ENCODE measurements at places on chromosomes 1 and 21.
A peak's percentile ranks its signal among the peaks of the same experiment; 100 is the strongest.

DNA sequence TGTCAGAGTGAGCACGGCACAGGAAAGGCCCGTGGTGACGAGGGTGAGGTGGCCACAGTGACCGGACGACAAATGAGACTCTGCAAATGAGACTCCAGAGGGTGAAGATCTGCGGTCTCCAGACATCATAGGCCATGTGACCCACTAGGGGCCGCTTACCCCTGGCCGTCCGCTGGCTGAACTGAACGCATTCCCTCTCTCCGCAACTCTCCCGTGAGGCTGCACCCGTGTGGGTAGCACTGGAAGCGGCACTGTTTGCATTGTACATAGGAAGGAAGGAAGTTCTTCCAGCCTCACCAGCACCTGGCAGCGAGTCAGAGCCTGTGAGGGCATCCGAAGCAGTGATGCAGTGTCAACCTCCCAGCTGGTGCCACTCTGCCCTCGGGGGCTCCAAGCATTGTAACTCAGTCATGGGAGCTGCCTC is 23.6 kb upstream of the SPSB1 start:
- no peak for DNase-seq

DNA sequence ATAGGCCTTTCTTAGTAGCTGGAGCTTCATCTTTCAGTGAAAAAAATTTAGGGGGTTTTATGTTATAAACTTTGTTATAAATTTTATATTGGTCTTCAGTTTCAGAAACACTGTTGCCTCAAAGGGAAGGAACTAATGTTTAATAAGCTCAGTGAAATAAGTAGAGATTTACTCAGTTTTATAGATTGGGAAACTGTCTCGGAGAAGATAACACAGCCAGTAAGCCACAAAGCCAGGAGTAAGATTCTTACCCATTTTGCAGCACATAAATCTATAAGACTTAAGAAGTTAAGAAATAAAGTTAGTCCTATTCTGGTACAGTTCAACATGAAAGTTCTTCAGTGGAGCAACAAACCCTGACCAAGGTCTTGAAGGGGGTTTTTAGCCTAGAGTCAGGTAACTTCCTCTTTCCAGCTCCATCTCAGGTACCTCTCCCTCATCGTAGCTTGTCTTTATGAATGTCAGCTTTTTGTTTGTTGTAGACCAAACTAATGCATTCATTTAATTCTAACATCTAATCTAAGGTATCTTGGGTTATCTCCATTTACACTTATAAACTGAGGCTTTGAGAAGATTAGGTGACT is 3.3 kb downstream of the KPNA6 start:
- DNase-seq, result no peak

DNA sequence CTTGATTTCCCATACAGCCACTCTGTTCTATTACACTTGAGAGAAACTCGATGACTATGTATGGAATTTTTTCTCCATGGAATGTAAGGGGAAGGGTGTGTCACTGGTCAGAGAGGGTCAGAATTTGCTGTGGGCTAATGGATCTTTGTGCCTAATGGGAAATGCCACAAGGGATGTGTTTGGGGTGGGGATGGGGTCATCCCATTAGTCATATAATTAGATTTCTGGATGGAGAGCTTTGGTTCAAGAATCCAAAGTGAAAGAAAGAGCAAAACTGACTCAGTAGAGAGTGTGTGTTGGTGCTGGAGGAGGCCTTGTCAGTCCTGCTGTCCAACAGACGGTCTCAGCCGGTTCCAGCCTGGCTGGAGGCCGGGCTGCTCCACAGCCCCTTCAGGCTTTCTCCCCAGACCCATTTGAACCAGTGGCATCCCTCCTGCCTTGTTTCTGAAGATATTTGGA is 86.4 kb downstream of the LAMC2 start:
- no peak for DNase-seq

GRCh38 chr21:45364468-45365185 is 40.3 kb upstream of the COL18A1 start:
- DNase-seq, result no peak

- DNase-seq, result no peak
These were observed 71.4 kb upstream of the RAB4A start for GRCh38 chr1:229199261-229200243.

GRCh38 chr1:8780405-8780804 is 37.0 kb downstream of the RERE start:
- no peak for DNase-seq

- no peak for DNase-seq
These were observed 856 bp downstream of the LHX9 start for GRCh38 chr1:197917805-197918651.

GRCh38 chr1:206010060-206010459 is 6.9 kb upstream of the RAB7B start:
- no peak for DNase-seq

DNA sequence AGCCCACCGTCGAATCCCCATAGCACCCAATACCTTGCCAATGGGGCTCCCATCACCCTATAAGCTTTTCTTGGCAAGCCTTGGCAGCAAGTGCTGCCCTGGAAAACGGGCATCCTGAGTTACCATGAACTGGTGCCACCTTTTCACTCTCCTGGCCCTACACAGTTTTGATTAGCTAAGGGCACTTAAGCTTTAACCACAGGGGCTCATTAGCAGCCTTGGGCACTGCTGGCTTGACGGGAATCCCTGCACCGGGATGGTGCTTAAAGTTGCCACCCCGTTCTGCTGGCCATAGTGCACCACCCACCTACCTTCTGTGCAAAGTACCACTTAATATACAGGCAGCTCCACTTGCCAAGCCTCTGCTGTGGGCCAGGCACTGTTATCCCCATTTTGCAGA is 13.7 kb downstream of the PARS2 start:
- DNase-seq, result no peak

DNA sequence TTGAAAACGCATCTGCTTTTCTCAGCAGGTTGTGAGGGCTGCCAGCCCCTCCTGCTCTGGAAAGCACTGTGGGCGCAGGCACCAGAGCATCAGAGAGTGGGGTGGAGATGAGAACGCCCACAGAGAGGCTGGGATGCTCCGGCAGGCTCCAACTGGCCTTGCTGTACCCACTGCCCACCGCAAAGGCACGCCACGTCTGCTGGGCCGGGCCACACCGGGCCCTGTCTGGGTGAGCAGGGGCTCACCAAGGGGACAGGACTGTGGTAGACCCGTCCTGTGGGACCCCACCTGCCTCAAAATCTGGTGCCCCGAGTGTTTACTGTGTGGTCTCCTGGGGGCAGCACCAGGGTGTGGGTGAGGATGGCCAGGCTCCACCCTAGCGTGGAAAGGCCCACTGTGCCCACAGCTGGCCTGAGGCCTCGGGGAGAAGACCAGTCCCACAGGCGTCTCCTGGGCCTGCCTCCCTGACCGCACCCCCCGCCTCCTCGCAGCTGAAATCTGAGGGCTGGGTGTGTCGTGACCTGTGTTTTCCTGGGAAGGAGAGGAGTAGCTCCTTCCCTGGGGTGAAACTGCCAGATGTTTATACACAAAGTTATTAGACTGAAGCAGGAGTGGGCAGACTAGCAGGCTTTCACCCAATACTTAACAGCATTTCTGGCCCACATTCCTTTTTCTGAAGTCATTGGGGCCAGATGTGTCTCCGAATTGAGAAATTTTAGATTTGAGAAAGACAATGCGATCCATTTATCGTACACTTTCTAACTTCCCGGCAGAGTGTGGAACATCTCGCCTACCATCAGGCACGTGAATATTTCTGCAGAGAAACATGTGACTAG is 53.8 kb downstream of the STUM start:
- no peak for DNase-seq

DNA sequence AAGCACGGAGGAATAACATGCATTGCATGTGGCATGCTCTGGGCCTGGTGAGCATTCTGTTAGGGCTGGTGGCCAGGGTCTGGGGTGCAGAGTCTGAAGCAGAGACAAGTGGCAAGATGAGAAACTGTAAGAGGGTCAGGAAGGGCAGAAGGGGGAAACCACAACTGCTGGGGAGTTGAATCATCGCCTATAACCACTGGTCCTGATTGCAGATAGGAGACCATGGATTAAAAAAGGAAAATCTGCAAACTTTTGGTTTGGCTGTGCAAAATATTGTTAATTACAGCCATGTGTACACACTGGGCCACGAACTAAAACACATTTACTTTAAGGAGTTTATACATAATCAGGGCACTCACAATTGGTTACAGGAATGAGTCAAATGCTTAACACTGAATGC is 76.6 kb downstream of the TGFBR3 start:
- DNase-seq, result no peak

DNA sequence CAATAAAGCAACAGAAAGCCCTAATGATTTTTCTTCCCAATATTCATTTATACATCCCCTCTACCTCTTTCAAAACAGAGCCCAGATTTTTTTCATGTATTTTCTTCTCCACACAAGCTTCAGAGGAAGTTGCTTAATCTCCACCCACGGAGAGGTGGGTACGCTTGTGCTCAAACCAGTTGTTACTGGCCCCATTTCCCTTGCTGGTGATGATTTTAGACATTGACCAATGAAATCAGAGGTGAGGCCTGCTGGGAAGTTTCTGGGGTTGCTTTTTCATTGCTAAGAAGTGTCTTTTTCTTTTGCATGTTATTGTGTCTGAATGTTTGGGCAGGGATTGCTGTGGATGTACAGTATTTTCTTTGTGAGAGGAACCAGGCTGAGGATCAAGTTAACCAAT is 448.1 kb upstream of the B3GALT2 start:
- no peak for DNase-seq

DNA sequence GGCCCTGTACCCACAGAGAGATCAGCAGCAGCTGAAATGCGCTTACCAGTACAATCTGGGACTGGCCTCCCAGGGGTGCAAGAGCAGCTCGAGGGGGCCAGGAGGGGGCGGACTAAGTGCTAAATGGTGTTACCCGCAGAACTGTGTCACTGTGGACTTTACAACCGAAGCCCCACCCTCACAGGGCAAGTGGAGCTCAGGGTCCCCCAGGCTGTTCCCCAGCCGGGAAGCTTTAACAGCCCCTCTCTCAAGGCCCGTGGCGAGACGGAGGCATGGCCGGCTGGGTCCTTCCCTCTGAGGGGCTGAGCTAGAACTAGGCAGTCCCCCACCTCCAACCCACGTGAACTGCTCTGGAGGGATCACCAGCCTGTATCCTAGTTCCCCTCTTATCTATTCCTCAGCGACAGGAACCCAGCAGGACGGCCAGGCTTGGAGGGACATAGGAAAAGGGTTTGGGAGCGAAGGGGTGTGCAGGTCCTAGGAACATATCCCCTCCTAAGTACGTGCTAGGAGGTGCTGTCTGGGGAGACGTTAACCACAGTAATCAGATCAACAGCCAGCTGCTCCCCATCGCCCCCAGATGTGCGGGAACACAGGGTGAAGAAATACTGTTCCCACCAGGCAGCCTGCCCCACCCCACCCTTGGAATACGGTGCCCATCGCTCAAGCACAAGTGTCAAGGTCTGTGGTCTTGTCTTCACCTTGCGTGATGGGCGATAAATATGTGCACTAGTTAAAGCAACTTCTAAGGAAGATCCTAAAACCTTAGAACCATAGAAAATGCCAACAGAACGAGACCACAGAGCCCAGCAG is 24.4 kb downstream of the ZBTB17 start:
- DNase-seq, result no peak

GRCh38 chr1:246066573-246066972 is 440.5 kb downstream of the SMYD3 start:
- no peak for DNase-seq

DNA sequence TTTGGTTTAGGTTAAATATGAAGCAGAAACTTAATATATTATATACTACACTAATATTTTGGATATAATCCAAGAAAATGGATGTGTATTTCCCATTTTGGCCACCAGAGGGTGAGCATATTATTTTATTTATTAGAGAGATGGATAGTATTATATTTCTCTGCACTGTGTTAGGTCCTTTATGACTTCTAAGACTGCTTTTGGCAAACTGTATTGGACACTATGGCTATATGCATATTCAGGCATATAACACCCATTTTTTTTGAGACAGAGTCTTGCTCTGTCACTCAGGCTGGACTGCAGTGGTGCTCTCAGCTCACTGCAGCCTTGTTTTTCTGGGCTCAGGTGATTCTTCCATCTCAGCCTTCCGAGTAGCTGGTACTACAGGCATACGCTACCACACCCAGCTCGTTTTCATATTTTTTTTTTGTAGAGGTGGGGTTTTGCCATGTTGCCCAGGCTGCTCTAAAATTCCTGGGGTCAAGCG is 17.8 kb upstream of the PGM1 start:
- DNase-seq, result no peak

DNA sequence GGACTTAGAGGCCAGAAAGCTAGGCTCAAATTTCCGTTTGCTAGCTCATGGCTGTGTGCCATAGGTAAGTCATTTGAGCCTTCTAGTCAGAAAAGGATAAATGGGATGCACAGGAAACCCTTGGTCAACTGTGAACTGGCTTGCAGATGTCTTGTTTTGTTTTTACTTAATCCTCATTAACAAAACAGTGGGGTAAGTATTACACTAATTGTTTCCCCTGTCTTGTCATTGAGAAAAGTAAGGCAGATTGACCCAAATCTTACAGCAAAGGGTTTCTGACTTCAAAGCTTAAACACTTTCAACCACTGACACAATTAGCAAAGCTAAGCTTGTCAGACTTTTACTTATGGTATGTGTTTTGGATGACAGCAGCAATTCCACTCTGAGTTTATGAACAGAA is 291.3 kb downstream of the NTNG1 start:
- no peak for DNase-seq

- no peak for DNase-seq
These were observed 146.6 kb upstream of the WNT4 start for GRCh38 chr1:22289307-22289995.

GRCh38 chr1:54051933-54052430 is 1.0 kb downstream of the TMEM59 start:
- DNase-seq, result no peak

DNA sequence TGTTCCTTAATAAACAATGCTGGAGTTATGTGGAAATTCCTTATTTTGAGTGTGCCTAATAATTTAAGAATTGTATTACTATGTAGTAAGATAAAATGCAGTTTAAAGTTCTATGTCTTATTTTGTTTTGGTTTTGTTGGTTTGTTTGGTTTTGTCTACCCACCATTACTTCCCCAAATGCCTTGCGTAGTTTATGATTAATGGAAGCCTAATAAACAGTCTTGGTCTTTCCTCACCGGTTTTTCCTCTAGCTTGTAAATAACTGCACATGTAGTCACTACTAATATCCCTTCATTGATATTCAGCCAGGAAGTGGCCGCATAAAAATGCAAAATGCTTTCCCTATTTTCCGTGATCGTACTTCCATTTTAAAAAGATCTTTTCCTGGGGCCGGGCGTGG is 2.9 kb downstream of the SDCCAG8 start:
- DNase-seq, result no peak

DNA sequence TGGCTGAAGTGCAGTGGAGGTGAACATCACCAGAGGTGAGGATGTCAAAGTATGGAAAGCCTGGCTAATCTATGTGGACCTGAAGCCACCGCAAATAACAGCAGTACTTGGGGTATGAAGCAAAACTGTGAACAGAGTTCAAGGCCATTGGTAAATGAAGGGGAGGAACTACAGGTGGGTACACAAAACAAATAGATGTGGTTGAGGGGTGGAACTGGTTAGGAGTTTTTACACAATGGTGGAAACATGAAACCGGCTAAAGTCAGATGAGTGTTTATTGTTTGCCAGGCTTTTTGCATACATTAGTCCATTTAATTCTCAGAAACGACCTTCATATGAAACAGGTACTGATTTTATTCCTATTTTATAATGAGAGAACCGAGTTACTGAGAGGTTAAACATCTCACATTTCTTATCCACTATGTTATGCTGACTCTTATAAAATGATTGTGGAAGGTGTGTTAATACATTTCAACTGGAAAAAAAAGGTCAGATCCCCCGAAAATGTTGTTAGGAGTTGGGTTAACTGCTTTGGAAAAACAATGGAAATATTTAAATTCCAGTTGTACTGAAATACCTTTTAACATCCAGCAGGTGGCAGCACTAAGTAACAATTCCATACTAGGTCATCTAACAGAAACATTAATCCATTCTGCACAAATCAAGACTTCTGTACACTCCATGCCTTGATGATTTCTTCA is 44.3 kb upstream of the GTF2B start:
- DNase-seq, result peak; percentile 29

- no peak for DNase-seq
These were observed 82.8 kb downstream of the TRIM33 start for GRCh38 chr1:114428083-114428754.

All from bone marrow (tissue), 2 donors.